ENCODE measurements at places on chromosomes 1 and 21.

DNA sequence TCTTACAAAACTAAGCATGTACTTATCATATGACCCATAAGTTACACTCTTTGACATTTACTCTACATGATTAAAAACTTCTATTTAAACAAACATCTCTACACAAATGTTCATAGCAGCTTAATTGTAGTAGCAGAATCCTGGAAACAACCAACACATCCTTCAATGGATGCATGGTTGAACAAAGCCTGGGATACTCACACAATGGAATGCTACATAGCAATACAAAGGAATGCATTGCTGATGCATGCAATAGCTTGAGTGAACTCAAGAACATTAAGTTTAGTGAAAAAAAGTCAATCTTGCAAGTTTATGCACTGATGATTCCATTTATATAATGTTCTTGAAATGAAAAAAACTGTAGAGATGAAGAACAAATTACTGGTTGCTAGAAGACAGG lies 686.9 kb downstream of the LRRIQ3 start:
- DNase-seq = no peak

- DNase-seq = no peak
Measured at GRCh38 chr1:208759255-208759654, 515.1 kb upstream of the PLXNA2 start.

GRCh38 chr21:45995686-45996179 lies 14.2 kb downstream of the COL6A1 start:
- DNase-seq = peak; percentile 42

- DNase-seq = peak; percentile 97
Measured at GRCh38 chr1:87328272-87329050, at the start of gene LMO4. Gene LMO4, plus strand, starts transcription at chr1:87328880. Its CDS starts 3,136 bp downstream, at chr1:87332016.

DNA sequence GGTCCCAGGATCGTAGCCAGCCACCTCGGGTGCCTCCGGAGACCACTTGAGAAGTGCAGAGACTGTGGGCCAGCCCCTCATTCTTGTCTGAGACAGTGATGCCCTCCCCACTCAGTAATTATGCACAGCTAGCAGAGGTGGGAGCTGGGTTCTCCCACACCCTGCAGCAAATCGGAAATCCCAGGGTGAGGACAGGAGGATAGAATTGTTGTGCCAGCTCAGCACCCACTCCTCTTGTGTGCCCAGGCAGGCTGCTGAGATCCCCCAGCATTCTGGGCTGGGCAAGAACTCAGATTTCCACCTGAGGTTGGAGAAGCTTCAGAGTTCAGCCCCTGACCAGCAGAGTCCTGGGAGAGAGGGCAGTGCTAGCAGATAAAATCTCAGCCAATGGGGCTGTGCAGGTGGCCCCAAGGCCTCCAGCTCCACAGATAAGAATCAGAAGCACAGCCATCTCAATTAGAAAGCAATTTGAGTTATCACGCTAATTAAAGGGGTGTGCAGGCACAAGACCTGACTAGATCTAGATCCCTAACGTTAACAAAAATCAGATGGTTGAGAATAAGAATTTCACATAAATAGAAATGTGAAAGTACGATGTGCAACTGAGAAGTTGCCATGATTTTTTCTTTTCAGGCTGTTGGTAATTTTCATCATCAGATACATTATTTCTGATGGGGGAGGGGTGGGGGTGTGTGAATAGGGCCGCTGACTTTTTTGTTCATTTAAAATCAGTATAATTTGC lies 45.5 kb upstream of the IRF2BP2 start:
- DNase-seq = no peak

GRCh38 chr1:18387307-18387706 lies 93.4 kb upstream of the KLHDC7A start:
- DNase-seq = no peak

DNA sequence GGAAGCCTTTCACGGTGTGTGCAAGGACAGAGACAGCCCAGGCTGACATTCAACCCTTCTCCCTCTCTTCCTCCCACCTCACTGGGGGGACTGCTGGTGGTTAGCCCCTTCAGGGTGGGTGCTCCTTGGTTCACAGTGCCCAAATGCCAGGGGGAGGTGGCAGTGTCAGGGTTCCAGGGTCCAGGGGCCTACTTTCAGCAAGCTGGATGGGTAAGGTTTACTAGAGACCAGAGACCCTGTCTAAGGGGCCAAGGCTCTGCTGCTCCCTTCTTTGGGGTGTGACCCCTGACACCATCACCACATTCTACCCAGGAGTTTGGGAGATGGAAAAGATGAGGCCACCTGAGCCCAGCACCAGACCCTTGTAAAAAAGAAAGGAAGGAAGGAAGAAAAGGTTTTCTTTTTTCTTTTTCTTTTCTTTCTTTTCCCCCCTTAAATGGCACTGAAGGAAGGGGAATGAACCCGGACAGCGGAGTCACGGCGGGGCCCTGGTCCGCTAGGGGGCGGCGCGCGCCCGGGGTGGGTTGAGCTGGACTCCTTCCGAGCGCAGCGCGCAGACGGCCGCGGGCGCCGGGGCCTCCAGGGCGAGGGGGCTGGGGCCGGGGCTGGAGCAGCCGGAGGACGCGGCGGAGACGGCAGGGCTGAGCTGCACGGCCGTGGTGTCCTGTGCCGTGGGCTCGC lies 18.8 kb downstream of the KNCN start:
- peak; percentile 32 for DNase-seq

Data from SW480 (cell line).